HT1080 (cell line): ENCODE measurements at places on chromosomes 6 and 20. TPM values are rescaled to one million over a fixed set of nuclear protein-coding genes. Genes with fewer than 3 reads are reported as not detected.

Gene GRM1
- total RNA-seq, result 0.03 TPM in 1 of 2 replicates, not detected in the other

Gene FAM83C
- not detected in 2 replicates for total RNA-seq

Gene DST
- 98.5 and 114 TPM in 2 replicates for total RNA-seq

Gene TFAP2C
- 8.3 and 11.7 TPM in 2 replicates for total RNA-seq

Gene PBOV1
- total RNA-seq, result not detected in 2 replicates

Gene MAK
- total RNA-seq, result 0.07 TPM in 1 of 2 replicates, not detected in the other

Gene FAXC
- 5.9 and 6.2 TPM in 2 replicates for total RNA-seq

Gene CBFA2T2
- total RNA-seq, result 2.4 and 2.9 TPM in 2 replicates

Gene MEI4
- total RNA-seq, result 0.06 TPM in 1 of 2 replicates, not detected in the other

Gene BMP6
- total RNA-seq, result 3.2 and 4.0 TPM in 2 replicates

Gene TRPC4AP
- total RNA-seq, result 35.0 and 46.7 TPM in 2 replicates

Gene KHDC1L
- not detected in 2 replicates for total RNA-seq

Gene OR2J1
- not detected in 2 replicates for total RNA-seq

Gene KCNQ5
- total RNA-seq, result 6.9 and 11.3 TPM in 2 replicates

Gene PLG
- total RNA-seq, result not detected in 2 replicates

Gene ELOVL5
- total RNA-seq, result 37.3 and 85.6 TPM in 2 replicates

Gene DEFB118
- not detected in 2 replicates for total RNA-seq

Gene SLC2A10
- 0.55 TPM in 1 of 2 replicates, not detected in the other for total RNA-seq

Gene THBD
- total RNA-seq, result not detected in 2 replicates

Gene BPI
- not detected in 2 replicates for total RNA-seq

Gene CALHM4
- total RNA-seq, result 0.07 TPM in 1 of 2 replicates, not detected in the other

Gene NRSN1
- total RNA-seq, result not detected in 2 replicates

Gene EPHA7
- total RNA-seq, result 0.03 TPM in 1 of 2 replicates, not detected in the other

Gene DZANK1
- 0.57 and 1.3 TPM in 2 replicates for total RNA-seq

Gene PHACTR3
- total RNA-seq, result not detected in 2 replicates

Gene TINAG
- not detected in 2 replicates for total RNA-seq

Gene MYB
- total RNA-seq, result 0.40 TPM in 2 replicates

Gene TMEM170B
- total RNA-seq, result 1.1 and 1.2 TPM in 2 replicates

Gene C6orf58
- 0.10 TPM in 1 of 2 replicates, not detected in the other for total RNA-seq

Gene SNX9
- total RNA-seq, result 18.9 and 24.2 TPM in 2 replicates

Gene USP49
- 0.57 and 2.1 TPM in 2 replicates for total RNA-seq

Gene MYT1
- not detected in 2 replicates for total RNA-seq

Gene C6orf141
- 6.5 and 6.7 TPM in 2 replicates for total RNA-seq

Gene RAE1
- 53.3 and 60.9 TPM in 2 replicates for total RNA-seq

Gene HTR1E
- not detected in 2 replicates for total RNA-seq

Gene SLC22A16
- total RNA-seq, result not detected in 2 replicates

Gene MYCT1
- total RNA-seq, result 0.56 and 1.8 TPM in 2 replicates

Gene FAM83B
- total RNA-seq, result not detected in 2 replicates

Gene NNAT
- not detected in 2 replicates for total RNA-seq

Gene NPBWR2
- total RNA-seq, result not detected in 2 replicates

Gene CCN5
- not detected in 2 replicates for total RNA-seq

Gene SEMG1
- not detected in 2 replicates for total RNA-seq
